Activated CD4-positive, alpha-beta T cell treated with anti-CD3 and anti-CD28 coated beads, Interleukin-2, amount 50 U/mL, for 1 hour (primary cell): ENCODE measurements at places on chromosomes 7 and 10.

DNA sequence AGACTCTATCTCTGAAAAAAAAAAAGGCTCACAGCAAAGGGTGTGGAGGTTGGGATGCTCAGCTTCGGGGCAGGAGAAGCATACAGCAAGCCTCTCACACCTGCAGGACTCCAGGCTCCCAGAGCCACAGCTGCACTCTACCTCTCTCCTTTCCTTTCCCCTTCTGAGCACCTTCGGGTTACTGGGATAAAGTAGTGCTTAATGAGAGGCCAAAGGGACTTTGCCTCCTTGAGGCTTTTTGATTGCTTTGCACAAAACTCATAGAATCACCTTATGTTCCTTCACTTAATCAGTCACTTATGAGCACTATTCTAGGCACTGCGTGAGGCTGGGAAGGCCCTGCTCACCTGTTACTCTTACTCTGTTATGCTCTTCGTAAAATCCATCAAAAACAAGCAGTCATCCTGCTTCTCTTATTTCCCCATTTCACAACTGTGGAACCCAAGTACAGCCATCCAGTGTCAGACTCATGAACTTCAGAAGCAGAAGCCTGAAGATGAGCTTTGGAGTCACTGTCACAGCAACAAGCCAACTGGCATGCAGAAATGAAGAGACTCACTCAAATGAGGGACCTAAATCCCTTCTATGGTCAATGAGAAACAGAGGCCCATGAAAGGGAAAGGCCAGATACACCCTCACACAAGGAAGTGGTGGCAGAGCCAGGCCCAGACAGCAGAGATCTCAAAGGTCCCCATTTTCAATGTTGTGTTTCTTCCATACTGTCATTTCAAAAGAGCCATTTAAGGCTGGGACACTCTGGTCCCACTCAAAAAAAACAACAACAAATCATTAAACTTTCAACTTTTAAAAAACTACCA is 205.4 kb downstream of the KCNMA1 start:
- no peak for DNase-seq

- DNase-seq, result no peak
Observed at GRCh38 chr7:99008181-99008631, 129.9 kb downstream of the TRRAP start.

GRCh38 chr7:2072042-2072441 is 160.7 kb downstream of the MAD1L1 start:
- no peak for DNase-seq

DNA sequence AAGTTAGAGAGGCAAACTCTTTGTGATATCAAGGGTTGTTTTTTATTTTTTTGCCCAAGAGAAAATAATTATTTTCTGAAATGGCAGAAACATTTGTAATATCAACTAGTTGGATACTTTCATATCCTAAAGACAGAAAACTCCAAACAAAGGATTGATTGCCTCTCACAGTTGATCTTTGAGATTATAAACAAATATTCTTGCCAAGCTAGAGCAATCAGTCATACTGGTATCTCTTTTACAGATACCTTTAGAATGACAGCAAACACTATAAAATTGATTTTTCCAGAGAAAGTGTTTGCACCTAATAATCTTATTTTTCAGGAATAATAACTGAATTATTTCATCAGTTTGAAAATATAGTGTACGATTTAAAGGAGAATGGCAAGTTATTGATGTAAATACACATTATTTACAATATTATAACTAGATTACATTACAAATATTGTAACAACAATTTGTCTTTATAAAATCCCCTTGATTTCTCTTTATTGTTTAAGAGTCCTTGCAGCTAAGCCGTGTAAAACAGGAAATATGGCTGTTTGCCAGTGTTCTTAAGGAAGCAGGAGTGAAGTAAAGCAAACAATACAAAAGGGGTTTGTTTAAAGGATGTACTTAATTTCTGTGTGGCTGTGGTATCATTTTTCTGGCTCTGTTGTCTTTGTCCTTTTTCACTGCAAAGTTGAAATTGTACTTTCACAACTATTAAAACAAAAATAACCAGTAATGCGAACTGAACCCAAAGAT is 58.4 kb downstream of the MAPK8 start:
- no peak for DNase-seq

GRCh38 chr7:8282871-8283270 is 20.9 kb upstream of the ICA1 start:
- no peak for DNase-seq

GRCh38 chr7:41065663-41066062 is 637.2 kb downstream of the INHBA start:
- DNase-seq, result no peak

GRCh38 chr7:128056901-128057300 is 25.7 kb upstream of the LRRC4 start:
- DNase-seq, result no peak

DNA sequence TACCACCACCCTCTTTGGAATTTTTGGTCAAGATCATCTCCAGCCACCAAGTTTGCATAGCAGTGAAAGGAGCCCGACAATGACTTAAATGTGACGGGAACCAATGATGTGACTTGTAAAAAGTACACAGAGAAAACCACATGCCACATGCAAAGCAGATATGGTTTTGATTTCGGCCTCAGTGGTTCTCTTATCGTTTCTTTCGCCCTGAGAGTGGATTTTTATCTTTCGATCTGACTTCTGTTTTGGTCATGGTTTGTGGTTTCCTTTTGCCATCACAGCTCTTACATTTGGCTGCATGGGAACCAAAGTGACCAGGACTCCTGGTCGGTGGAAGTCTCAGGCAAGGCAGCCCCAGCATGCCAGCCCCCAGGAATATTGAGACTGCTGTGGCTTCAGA is 31.5 kb downstream of the TCF7L2 start:
- DNase-seq, result no peak

DNA sequence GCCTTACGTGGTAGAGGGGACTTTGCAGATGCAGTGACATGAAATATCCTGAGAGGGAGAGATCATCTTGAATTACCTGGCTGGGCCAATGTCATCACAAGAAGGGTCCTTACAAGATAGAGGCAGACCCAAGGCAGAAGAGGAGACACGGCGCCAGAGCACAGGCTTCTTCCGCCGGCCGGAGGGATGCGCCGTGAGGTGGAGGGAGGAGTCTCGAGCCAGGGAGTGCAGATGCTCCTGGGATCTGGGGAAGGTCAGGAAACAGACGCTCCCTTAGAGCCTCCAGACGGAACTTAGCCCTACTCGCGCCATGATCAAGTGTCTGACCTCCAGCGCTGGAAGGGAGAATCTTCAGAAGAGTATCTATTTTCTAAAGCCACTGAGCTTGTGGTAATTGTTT is 304.8 kb downstream of the GLRX3 start:
- no peak for DNase-seq

DNA sequence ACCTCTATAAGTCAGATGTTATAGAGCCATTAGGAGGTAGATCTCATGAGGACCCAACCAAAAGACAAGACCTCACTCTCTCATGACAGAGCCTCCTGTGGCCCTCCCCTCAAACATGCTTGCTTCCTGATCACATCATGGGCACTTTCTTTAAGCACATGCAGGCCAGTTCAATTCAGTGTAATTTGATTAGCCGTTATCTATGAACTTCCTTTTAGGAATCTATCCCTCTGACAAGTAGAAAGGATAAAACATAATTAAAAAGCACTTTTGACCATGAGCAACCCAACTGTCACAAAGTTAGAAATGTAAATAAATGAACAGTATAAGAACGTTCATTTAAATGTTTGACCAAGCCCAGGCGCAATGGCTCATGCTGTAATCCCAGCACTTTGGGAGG is 27.7 kb upstream of the TMEM254 start:
- DNase-seq, result no peak

DNA sequence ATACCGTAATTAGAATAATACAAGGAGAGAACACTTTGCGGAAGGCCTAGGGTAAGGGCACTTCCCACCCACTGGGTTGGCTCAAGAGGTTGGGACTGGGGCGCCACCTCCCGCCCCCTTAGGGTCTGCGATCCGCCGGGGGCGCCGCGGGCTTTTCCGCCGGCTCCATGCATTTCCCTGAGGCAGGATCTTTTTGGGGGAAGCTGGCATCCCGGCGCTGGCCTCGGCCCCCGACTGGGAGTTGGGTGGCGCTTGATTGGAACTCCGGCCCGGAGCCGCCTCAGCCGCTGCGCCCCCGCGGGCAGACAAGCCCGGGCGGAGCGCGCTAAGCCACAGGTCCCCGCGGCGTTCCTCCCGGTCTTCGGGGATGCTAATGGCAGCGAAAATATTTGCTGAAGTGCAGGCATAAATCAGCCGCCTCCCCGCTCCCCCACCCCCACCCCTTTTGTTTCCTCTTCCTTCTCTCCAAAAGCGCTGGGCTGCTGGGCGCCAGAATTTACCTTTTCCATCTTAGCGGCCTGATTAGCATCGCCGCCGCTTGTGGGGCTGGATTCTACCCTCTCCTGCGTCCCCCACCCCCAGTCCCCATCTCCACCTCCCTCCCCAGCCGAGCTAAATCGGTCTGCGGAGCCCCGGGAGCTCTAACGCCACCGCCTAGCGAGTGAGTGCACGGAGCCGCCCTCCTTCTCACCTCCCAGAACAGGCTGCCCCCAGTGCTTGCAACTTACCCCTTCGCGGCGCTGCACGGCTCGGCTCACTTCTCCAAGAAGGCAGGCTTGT is 5.1 kb downstream of the UNC5B start:
- DNase-seq, result no peak

DNA sequence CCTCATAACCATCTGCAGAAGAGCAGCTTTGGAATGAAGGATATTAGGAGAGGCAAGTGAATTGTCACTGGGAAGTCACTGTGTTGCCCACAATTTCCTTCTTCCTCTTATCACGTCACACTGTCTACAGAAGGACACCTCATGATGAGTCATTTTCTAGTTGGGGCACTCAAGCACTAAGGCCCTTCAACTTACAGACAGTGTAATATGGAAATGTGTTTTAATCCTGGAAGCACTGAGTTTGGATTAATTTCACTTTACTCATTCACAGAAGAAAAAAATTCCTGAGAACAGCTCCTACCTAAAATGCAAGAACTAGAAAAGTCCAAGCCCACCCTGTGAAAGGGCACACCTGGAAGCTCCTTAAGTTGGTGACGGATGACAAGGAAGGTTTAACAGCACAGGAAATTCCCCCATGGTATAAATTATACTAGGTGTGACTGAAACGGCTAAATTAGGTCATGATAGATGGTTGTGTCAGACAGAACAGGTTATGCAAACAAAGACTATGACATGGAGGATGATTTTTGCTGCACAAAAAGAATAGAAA is 56.6 kb downstream of the PARD3 start:
- DNase-seq, result no peak

- no peak for DNase-seq
Observed at GRCh38 chr7:139482662-139483466, 609 bp downstream of the KLRG2 start.

DNA sequence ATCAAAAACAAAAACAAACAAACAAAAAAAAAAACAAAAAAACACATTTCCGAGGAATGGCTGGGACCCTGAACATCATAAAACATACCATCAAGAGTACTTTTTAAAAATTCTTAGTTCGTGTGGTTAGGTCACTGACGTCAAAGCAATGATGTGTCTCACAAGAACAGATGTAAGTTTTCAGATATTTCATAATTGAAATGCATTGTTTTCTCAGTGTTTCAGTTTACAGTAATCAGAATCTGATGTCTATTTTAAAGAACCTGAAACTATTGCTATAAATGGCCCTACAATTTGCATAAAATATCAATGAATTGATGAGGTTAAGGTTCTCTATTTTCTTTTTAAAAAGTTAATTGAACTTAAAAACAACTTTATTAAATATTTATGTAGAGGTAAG is 103.7 kb upstream of the HGF start:
- DNase-seq, result no peak

- DNase-seq, result no peak
Observed at GRCh38 chr10:2782265-2782664, 285.1 kb upstream of the PFKP start.

GRCh38 chr10:57694956-57695608 is 572.6 kb downstream of the IPMK start:
- no peak for DNase-seq

DNA sequence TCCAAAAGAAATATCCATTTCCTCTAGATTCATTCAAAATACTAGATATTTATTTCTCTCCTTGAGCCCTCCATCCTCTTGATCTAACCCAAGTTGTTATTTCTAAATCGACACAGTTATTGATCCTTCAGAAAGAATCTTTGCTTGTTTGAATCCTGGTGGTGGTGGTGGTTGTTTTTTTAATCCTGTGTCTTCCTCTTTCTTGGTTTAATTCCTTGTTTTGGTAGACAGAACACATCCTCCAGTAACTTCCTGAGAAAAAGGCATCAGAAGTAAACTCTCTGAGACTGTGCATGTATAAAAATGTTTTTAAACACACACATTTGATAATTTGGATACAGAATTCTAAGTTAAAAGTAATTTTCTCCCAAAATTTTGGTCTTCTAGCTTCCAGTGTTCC is 49.9 kb downstream of the SIRT1 start:
- DNase-seq, result no peak

DNA sequence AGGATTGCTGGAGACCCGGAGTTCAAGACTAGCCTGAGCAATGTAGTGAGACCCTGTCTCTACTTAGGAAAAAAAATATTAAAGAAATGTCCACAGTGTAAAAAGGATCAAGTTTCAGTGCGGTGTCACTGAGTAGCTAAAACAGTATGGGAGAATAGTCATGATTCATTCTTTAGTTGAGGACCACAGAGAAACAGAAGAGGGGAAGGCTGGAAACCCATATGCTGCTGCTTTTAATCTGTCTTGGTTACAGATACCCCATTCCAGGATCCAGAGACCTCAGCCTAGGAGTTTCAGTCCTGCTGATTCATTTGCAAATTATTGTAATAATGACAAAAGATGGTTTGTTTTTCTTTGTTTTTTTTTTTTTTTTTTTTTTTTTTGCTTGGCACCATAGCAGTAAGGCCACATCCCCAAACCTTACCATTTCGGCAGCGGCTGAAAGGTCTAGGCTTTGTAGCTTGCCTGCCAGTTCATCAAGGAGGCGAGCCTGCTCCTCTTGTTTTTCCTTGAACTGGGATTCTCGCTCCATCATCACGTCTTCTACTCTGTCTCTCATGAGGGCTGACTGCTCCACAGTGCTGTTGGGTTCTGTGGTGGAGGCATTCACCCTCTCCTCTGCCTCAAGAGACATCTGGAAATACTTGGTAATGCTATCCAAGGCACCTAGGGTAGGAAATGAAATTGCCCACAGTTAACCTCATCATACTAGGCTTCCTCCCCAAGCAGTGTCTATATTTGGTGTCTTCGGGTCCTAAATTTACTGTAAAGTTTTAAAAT is 44.2 kb downstream of the DLD start:
- no peak for DNase-seq

- DNase-seq, result no peak
Observed at GRCh38 chr7:8939446-8939845, 506.0 kb downstream of the NXPH1 start.

DNA sequence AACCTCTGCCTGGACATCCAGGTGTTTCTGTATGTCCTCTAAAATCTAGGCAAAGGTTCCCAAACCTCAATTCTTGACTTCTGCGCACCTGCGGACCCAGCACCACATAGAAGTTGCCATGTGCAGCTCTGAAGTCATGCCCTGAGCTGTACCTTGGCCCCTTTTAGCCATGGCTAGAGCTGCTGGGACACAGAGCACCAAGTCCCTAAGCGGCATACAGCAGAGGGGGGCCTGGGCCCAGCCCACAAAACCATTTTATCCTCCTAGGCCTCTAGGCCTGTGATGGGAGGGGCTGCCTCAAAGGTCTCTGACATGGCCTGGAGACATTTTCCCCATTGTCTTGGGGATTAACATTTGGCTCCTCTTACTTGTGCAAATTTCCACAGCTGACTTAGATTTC is 14.6 kb downstream of the TMEM243 start:
- DNase-seq, result no peak
